Activated T-cell treated with anti-CD3 and anti-CD28 coated beads, Interleukin-2, amount 50 U/mL, for 72 hours (primary cell): ENCODE measurements at places on chromosomes 2 and 18. TPM values are rescaled to one million over a fixed set of nuclear protein-coding genes. Genes with fewer than 3 reads are reported as not detected.

GRCh38 chr2:54015798-54016699 is 45.3 kb upstream of the PSME4 start:
- H3K36me3 ChIP-seq, result peaks cover 5% of the 10 kb centered on the region
- no peak overlapping the region for H3K4me3 ChIP-seq

Gene NTSR2
- total RNA-seq, result not detected

Gene LDLRAD4
- total RNA-seq, result 47.2 TPM

Gene CENPA
- 43.2 TPM for total RNA-seq

- no peaks in the 10 kb centered on the region for H3K36me3 ChIP-seq
- no peaks in the 10 kb centered on the region for H3K27me3 ChIP-seq
- no peak overlapping the region for H3K4me3 ChIP-seq
Measured at GRCh38 chr2:71559828-71560637, 106.7 kb downstream of the DYSF start.

Gene ADRA2B
- 1.7 TPM for total RNA-seq

GRCh38 chr2:188978291-188979081 is 4.3 kb downstream of the COL3A1 start:
- H3K36me3 ChIP-seq, result no peaks in the 10 kb centered on the region
- DNase-seq, result no peak
- peak overlapping the region; percentile 71 for H3K4me3 ChIP-seq
- H3K4me1 ChIP-seq, result peaks cover 17% of the 10 kb centered on the region
- H3K27ac ChIP-seq, result peak overlapping the region; percentile 89
- H3K27me3 ChIP-seq, result peaks cover 17% of the 10 kb centered on the region

GRCh38 chr2:118847762-118848172 is 319 bp upstream of the EN1 start:
- no peaks in the 10 kb centered on the region for H3K36me3 ChIP-seq
- peak; percentile 48 for DNase-seq
- peak overlapping the region; percentile 67 for H3K4me3 ChIP-seq
- H3K27ac ChIP-seq, result peak overlapping the region; percentile 57

- H3K27me3 ChIP-seq, result no peaks in the 10 kb centered on the region
- H3K4me1 ChIP-seq, result no peaks in the 10 kb centered on the region
- H3K27ac ChIP-seq, result no peak overlapping the region
- DNase-seq, result no peak
- no peak overlapping the region for H3K4me3 ChIP-seq
Measured at GRCh38 chr2:99600981-99601651, 111.3 kb upstream of the REV1 start.

DNA sequence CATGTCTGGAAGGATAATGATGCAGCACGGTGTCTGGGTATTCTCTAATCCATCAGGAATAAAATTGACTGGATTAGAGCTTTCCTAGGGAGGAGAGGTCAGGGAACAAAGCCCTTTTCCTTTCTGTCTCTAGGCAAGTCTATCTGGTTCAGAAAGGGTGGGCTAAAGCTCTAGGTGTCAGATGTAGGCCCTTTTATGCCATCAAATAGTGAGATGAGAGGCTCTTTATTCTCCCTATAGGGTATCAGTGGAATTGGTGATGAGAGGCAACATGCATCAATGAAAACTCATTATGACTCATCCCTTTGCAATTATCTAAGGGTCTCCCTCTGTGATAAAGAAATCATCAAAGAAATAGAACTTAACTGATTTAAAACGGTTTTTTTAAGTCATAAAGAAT is 328.0 kb upstream of the CRIM1 start:
- DNase-seq, result no peak
- no peaks in the 10 kb centered on the region for H3K36me3 ChIP-seq
- H3K27ac ChIP-seq, result no peak overlapping the region
- H3K27me3 ChIP-seq, result no peaks in the 10 kb centered on the region
- no peaks in the 10 kb centered on the region for H3K4me1 ChIP-seq
- H3K4me3 ChIP-seq, result no peak overlapping the region
